Bronchial epithelial cell (primary cell): ENCODE measurements at places on chromosomes 5 and 9. TPM values are rescaled to one million over a fixed set of nuclear protein-coding genes. Genes with fewer than 3 reads are reported as not detected.

The PFN3 gene
- total RNA-seq = not detected in 2 replicates

The TMEFF1 gene
- total RNA-seq = 0.13 and 0.26 TPM in 2 replicates

The LECT2 gene
- not detected in 2 replicates for total RNA-seq

The LCN15 gene
- not detected in 2 replicates for total RNA-seq

The SCGB3A1 gene
- total RNA-seq = not detected in 2 replicates

The BHMT2 gene
- not detected in 2 replicates for total RNA-seq

The ASTN2 gene
- 0.53 and 1.2 TPM in 2 replicates for total RNA-seq

The MORN5 gene
- total RNA-seq = not detected in 2 replicates

The OR1Q1 gene
- total RNA-seq = not detected in 2 replicates

The CTXN3 gene
- total RNA-seq = not detected in 2 replicates

The BNC2 gene
- total RNA-seq = under 0.01 TPM in 1 of 2 replicates, not detected in the other

The IL3 gene
- not detected in 2 replicates for total RNA-seq

The PCDHA1 gene
- total RNA-seq = under 0.01 TPM in 1 of 2 replicates, not detected in the other

The NUTM2F gene
- not detected in 2 replicates for total RNA-seq

The SPATA31C1 gene
- not detected in 2 replicates for total RNA-seq

The SOX30 gene
- total RNA-seq = under 0.01 TPM in 1 of 2 replicates, not detected in the other

The MUSK gene
- total RNA-seq = under 0.01 TPM in 1 of 2 replicates, not detected in the other

The NRARP gene
- 3.4 and 14.5 TPM in 2 replicates for total RNA-seq

The TOR4A gene
- 18.7 and 25.0 TPM in 2 replicates for total RNA-seq

The COX7C gene
- total RNA-seq = 226 and 231 TPM in 2 replicates

The BTNL8 gene
- not detected in 2 replicates for total RNA-seq

The MLLT3 gene
- 15.8 and 30.1 TPM in 2 replicates for total RNA-seq

The PRRX2 gene
- 0.13 TPM in 1 of 2 replicates, not detected in the other for total RNA-seq

The FOXD4L4 gene
- total RNA-seq = under 0.01 and 0.26 TPM in 2 replicates

The SLC46A2 gene
- not detected in 2 replicates for total RNA-seq

The ROR2 gene
- 0.13 and 0.26 TPM in 2 replicates for total RNA-seq

The PCDHA4 gene
- 0.26 and 0.77 TPM in 2 replicates for total RNA-seq
